Stimulated activated CD8-positive, alpha-beta memory T cell treated with anti-CD3 and anti-CD28 coated beads, Interleukin-2, amount 100 ng/mL, for 1 hour (primary cell): ENCODE measurements at places on chromosomes 2 and 18.

- DNase-seq: no peak
Measured at GRCh38 chr2:99679518-99679917, 189.7 kb upstream of the REV1 start.

- DNase-seq: no peak
Measured at GRCh38 chr2:233179848-233180366, 71.6 kb upstream of the ATG16L1 start.

DNA sequence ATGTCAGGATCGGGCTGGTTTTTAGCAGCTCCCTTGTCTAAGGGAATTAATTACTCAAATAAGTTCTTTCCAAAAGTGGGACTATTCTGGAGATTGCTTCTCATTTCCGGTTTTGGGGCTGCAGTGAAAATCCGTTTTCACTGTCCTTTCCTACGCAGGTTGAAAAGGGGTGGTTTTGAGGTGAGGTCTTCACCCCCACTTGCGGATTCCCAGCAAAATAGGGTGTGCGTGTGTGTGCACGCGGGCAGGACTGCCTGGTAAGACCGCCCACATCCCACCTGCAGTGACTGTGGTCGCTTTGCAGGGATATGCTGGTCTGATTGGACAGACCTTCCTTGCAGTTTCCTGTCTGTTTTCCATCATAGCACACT lies 472 bp upstream of the PLEKHM3 start:
- no peak for DNase-seq

DNA sequence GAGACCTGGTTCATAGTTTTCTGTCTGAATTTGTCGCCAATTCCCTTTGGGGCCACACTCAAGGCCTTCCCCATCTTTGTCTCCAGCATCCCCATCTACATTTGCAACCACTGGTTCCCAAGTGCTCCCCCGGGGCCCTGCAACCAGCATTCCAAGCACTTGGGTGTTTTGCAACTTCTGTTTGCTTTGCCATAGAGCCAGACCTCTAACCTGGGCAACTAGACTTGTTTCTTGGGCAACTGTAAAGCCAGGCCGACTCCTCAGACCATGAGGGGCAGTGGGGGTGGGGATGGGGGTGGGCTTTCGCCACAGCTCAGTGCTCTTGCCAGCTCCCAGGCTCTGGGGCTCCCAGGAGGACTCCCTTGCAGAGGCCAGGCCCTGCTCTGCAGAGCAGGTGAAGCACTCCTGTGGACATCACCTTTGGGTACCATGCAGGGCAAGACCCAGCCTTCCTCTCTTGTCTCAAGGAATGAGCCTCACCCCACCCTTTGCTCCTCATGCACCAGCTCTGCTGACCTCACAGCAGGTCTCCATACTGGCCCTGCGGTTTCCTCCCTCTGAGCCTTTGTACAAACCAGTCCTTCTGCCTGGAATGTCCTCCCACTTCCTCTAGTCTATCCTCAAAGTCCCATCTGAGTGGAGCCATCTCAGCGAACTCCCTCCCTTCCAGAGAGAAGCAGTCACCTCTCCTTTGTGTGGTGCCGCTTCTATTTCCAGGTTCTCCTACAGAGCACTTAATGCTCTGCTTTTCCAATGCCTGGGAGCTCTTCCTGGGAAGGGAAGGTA lies 126.7 kb upstream of the MYCN start:
- no peak for DNase-seq

GRCh38 chr2:209046163-209046562 lies 377.7 kb upstream of the MAP2 start:
- DNase-seq: no peak

GRCh38 chr2:8628179-8628865 lies 53.5 kb upstream of the ID2 start:
- no peak for DNase-seq

GRCh38 chr18:44453505-44453904 lies 227.2 kb upstream of the SETBP1 start:
- no peak for DNase-seq

- no peak for DNase-seq
Measured at GRCh38 chr2:191894681-191895147, 47.8 kb upstream of the CAVIN2 start.

GRCh38 chr2:5360081-5360480 lies 332.1 kb upstream of the SOX11 start:
- no peak for DNase-seq

- no peak for DNase-seq
Measured at GRCh38 chr2:55949613-55950012, 26.0 kb upstream of the EFEMP1 start.

DNA sequence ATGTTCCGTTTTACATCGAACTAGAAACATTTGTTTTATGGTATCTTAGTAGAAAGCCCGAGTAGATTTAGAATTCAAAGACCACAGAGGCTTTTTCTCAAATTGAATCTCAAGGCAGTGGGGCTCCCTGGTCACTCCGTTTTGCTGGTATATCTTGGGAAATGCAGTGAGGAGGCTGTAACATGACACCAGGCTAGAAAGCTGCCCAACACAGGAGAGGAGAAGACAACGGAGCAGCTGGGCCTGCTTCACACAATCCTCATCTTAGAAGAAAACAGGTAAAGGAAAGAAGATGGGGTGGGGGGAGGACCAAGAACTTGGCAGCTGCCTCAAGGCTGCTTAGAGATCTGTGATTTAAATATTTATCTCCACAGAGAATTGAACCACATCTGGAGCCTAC lies 38.3 kb upstream of the EPB41L3 start:
- DNase-seq: no peak

GRCh38 chr2:207698301-207698700 lies 13.1 kb upstream of the CCNYL1 start:
- DNase-seq: no peak

DNA sequence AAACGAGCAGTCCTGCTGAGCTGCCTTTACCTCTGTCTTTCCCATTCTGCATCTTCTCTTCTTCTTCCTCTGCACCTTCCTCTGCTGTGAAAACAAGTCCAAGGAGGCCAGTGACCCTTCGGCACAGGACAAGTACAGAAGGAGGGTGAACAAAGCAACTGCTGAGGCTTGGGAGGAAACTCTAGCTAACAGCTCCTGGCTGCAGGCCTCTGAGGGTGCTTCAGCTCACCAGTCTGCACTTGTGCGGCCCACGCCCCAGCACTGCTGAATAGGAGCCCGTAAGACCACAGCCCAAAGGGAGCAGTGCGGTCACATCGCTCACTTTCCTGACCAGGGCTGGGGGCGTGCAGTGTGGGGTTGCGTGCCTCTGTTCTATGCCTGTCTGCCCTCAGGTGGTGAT lies 42.1 kb upstream of the DNMT3A start:
- DNase-seq: no peak

- no peak for DNase-seq
Measured at GRCh38 chr2:110113961-110114591, 1.5 kb downstream of the MALL start.

- no peak for DNase-seq
Measured at GRCh38 chr2:212414767-212415211, 123.8 kb downstream of the ERBB4 start.

DNA sequence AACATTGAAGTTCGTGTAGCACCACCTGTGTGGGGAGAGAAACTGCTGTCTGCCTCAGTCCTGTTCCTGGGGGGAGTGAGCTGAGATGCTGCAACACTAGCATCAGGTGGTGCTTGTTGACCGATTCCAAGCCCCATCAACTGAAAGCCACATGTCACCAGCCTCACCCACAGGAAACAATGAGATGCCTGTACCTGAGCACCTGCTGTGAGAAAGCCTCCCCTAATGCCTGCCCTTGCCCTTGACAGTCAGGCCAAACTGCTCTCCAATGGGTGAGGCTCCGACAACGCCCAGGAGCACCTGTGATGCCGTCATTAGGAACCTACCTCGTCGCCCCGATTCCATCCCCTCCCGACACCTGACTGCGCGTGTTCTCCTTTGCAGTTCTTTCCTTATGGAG lies 104.6 kb downstream of the SMC6 start:
- no peak for DNase-seq
